ENCODE measurements at places on chromosomes 6 and 20.

DNA sequence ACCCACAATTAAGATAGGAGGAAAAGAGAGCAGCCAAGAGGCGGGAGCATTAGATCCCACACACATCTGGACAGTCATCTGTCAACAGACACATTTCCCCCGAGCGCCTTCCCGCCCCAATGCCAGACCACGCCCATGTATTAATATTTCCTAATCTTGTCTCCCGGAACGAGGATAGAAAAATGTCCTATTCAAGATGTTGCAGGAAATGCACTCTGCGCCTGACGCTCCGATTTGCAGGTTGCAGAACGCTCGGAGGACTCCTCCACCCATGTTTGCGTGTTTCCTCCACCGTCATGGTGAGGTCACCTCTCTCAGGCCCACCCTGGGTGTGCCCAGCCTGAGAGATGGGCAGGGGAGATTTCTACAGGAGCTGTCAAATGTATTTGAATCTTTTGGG is 215.2 kb downstream of the TAF4 start:
- no peak for DNase-seq

GRCh38 chr6:4133941-4134838 is 1.2 kb downstream of the ECI2 start:
- no peak for DNase-seq

DNA sequence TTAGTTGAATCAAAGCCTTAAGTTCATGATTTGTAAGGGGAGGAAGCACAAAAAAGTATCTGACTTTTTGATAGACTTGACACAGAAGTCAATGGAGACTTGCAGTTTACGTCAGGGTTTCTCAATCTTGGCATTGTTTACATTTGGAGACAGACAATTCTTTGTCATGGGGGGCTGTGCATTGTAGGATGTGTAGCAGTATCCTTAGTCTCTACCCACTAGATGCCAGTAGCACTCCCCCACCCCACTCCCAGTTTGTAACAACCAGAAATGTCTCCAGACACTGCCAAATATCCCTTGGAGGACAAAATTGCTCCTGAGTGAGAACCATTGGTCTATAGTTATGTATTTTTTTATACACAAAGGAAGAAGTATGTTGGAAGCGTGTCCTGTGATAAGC is 434.1 kb downstream of the RFPL4B start:
- DNase-seq, result no peak

- no peak for DNase-seq
These were observed 33.5 kb upstream of the MANEA start for GRCh38 chr6:95543798-95544197.

DNA sequence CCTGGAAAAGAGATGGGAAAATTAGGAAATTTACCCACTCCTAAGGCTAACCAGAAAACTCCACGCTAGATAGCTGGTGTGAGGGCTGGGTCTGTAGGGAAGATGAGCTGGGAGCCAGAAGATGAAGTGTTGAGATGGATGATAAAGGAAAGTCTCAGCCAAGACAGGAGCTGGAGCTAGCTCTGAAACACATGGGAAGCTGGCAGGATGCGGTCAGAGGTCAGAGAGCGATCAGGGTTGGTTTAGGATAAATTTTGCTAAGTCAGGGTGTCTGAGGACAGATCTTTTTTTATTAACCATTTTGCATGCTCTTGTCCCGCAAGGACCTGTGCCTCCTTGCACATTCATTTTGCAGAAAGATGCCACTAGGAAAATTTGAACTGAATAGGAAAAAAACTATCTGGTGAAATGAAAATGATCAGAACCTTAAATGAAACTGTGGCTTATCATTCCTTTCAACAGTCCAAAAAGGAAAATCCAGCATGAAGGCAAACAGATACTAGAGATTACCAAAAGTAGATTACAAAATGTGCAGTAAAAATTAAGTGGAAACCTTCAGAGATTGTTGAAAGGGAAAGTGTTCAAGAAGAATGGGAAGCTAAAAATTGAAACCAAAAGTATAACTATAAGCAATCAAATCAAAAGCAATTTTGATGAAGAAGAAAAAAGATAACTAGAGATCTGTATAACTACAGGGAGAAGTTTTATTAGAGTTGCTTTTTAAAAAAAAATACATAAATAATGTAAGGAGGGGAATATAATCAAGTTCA is 10.7 kb upstream of the EDN1 start:
- DNase-seq, result no peak

DNA sequence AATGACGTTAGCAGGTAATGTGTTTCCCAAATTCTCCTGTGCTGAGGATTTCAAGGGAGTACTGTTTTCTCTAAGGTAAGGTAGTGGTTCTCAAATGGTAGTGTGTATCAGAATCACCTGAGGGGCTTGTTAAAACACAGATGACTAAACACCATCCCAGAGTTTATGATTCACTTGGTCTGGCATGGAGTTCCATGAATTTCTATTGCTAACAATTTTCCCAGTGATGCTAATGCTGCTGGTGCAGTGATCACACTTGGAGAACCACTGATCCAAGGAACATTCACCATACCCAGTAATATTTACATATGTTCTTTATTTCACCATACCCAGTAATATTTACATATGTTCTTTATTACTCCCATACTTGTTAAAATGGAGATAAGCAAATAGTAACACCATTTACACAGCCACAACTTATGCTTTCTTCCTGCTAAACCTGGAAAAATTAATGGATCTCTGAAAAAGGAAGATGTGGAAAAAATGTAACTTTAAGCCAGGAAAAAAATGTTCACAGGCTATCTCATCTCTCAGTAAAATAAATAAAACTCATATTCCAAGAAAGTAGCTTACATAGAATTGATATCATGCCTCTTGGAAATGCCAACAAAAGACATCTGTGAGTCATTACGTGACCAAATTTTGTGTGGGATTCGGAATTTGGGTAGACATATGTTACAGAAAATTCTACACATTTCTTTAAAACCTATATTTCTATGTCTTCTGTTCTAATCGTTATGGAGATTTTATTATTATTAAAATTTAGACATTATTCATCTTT is 129.5 kb downstream of the MMUT start:
- no peak for DNase-seq

- DNase-seq, result no peak
These were observed 342.7 kb downstream of the PRL start for GRCh38 chr6:21953831-21954801.

DNA sequence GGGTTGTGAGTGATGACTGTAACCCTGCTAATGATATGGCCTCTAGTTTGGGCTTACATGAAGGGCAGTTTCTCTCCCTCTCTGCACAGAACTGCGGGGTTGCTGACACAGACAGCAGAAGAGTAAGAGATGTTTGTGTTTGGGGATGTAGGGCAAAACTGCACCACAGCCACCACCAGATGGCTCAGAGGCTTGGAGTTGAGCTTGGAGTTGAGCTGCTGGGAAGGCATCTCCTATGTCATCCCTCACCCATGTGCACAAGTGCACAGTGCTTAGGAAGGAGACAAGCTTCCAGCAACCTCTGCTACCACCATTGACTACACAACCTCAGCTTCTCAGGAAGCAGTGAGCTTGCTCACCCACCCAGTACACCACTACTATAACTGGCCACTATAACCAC is 303.9 kb upstream of the DEFB112 start:
- no peak for DNase-seq

DNA sequence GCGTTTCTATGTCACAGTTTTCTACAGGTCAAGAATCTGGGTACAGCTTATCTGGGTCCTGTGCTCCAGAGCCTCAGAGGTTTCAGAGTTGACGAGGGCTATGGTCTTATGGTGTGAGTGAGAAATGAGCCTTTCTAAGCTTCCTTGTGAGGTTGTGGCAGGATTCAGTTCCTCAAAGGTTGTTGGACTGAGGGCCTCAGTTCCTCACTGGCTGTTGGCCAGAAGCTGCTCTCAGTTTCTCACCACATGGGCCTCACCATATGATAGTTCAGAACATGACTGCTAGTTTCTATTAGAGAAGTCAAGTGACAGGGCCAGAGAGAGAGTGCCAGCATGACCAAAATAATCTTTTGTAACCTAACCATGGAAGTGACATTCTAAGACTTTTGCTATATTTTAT is 96.1 kb downstream of the NUS1 start:
- no peak for DNase-seq
